Stimulated activated CD4-positive, alpha-beta T cell treated with anti-CD3 and anti-CD28 coated beads, Interleukin-1b, Interleukin-23, amount 100 ng/mL, for 1 hour (primary cell): ENCODE measurements at places on chromosomes 3 and 15.

- DNase-seq: no peak
Observed at GRCh38 chr15:52008698-52009434, 10.2 kb upstream of the MAPK6 start.

- DNase-seq: no peak
Observed at GRCh38 chr3:185477316-185477715, 21.5 kb downstream of the TMEM41A start.

DNA sequence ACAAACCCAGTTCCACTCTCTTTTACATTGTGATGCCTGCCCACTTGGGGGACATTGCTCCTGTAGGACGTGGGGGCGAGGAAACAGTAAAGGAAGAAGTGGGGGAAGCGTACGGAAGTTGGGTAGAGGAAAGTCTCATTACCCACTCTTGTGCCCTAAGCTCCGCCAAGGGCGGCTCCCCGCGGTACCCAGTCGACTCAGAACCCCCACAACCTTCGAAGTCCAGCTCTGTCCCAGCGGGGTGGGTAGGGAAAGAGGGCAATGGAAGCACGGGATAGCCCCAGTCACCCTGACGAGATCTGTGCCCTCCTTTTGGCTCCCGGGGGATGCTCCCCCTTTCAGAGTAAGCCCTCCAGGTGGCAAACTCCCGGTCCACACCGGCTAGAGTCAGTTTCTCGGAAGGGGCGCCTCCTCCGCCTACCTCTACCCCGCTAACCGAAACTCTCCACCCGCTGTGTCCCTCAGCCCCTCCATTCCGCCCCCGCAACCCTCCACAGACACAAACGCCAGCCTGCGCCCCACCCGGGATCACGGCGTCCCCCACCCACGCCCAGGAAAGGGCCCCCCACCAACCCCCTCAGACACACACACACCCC, 527 bp downstream of the CSNK1G1 start:
- DNase-seq: no peak

DNA sequence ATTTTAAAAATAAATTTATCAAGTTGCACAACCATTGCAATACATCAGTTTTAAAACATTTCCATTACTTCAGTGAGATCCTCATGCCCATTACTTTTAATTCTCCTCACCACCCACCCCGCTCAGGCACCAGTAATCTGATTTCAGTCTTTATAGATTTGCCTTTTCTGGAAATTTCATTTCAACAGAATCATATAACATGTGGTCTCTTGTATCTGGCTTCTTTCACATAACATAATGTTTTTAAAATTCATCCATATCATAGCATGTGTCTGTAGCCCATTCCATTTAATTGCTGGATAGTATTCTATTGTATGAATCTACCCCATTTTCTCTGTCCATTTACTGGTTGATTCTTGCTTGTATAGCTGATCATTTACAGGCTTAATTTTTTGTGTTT, 110.3 kb upstream of the TMEM108 start:
- DNase-seq: no peak
